ENCODE measurements at places on chromosomes 3 and 15. TPM values are rescaled to one million over a fixed set of nuclear protein-coding genes. Genes with fewer than 3 reads are reported as not detected.

- no peak for DNase-seq
Observed at GRCh38 chr3:6994081-6994668, 133.3 kb downstream of the GRM7 start.

- DNase-seq, result no peak
Observed at GRCh38 chr15:85443046-85443445, 62.6 kb downstream of the AKAP13 start.

DNA sequence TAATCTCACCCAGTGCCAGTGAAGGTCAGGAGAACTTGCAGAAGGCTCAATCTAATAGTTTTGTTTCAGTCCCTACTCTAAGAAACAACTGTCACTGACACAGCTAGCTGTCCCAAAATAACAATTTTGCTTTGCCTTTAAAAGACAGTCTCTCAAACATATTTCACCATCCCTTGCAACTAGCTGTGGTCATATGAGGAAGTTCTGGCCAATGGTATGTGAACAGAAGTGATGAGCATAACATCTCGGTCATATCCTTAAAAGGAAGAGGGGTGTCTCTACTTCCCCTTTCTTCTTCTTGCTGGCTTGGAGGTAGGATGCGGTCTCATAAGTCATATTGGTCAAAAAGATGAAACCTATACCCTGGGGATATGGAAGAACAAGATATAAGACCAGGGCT lies 198.1 kb downstream of the NEK10 start:
- DNase-seq, result no peak

DNA sequence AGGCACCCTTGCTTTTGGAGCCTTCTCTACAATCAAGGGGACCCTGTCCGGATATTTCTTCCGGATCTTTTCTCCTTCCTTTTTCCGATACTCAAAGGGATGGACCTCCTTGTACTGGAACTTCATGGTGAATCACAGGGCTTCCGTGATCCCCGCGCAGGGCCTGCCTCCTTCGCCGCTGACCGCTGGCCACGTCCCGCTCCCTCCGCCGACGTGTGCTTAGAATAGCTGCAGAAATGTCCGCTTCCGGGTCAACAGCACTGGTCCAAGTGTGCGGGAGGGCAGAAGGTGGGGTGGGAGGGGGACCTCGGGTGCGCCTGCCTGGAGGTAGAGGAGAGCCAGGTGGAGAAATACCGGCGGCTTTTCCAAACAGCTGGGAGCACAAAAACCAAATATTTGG lies 3.0 kb upstream of the ZNF774 start:
- no peak for DNase-seq

DNA sequence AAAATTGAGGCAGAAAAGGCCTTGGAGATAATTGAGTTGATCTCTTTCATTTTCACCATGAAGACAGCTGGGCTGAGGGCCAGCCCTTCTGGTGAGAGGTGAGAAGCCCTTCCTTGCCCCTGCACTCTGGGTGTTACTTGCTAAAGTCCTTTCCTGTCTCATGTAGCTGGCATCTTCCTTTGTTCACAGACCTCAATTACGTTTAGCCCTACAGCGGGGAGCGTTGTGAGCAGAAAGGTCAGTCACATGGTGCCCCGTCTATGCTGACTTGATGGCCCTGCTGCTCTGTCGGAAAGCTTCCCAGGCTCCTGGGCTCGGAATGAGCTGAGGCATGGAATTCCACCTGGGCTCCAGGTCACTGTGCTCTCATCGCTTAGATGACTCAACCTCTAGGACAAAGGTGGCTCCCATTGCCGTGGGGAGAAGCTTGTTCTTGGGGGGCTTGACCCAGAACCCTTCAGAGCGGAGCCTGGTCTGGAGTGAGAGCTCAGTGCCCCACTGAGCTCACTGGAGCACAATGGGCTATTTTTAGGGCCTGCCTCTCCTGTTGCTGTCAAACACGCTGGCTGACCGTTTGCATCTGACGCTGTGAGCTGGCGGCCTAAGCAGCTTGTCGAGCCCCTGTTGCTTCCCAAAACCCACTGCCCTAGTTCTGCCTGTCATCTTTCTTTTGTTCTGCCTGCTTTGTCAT lies 47.0 kb downstream of the RPLP1 start:
- no peak for DNase-seq

CADPS gene
- total RNA-seq, result 8.1 TPM

C3orf22 gene
- not detected for total RNA-seq

DNA sequence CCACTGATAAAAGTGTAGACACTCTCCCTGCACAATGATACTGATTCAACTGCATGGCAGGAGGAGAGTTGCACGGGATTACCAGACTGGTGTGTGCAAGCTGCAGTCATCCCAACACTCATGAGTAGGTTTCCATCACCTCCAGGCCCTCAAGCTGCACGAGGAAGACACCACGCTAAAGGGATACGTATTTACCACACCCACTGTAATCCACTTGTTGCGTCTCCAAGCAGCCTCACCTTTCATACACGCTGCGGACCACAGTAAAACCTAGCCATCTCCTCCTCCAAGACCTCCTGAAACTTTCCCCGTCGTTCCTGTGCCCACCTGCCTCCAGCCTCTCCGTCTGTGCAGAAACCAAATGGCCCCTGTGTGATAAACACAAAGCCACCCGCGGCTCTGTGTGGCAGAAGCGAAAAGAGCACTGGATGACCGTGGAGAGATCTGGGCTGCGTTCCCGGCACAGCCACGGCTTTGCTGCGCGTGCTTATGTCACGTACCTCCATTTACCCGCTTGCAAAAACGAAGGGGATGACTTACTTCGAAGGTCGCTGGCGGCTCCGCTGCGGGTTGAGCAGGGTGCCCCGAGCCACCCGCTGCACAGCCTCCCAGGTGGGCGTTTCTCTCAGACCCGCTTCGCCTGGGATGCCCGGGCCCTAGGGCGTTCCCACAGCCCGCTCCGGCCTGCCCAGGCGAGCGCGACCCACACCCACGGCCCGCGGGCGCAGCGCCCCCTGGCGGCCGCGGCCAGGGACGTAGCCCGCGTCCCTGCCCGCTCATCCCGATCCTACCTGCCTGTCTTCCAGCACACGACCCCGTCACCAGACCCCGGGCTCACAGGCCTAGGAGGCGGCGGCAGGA lies 643 bp downstream of the ABCC5 start:
- DNase-seq, result no peak

DNA sequence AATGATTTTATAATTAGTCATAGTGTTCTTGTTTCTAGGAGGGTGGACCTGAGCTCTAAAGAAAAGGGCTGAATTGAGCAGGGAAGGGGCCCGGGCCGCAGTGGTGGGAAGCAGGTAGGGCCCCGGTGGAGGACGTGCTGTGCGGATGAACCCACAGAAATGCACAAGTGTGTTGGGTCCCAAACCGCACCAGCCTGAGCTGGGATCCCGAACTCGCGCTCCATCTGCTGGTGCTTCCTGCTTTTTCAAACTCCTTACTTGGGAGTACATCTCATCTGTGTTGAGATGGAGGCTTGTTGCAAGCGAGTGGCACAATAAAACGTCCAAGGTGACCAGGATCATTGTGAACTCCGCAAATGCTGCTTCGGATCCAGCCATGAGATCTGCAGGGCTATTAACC lies 244.8 kb upstream of the IGF1R start:
- no peak for DNase-seq

SCN11A gene
- total RNA-seq, result 0.34 TPM

- DNase-seq, result no peak
Observed at GRCh38 chr3:125357032-125357658, 18.0 kb downstream of the ZNF148 start.

DNA sequence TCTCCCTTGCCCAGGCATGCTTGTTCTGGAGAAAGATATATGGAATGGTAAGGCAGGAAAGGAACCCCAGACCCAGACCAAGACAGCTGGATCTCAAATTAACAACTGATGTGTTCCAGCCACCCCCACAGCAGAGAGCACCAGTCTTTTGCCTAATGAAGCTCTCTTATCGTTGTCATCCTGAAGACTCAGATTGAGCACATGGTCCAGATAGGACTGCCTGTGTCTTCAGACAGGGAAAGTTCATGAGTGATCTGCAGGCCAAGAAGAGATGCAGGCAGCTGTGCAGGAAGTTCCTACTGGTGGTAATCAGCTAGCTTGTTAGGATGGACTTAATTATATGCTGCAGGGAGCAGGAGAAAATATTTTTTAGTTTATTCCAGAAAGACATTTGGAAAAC lies 53.3 kb downstream of the PPP2R3A start:
- DNase-seq, result no peak

MKRN2OS gene
- total RNA-seq, result not detected

DNA sequence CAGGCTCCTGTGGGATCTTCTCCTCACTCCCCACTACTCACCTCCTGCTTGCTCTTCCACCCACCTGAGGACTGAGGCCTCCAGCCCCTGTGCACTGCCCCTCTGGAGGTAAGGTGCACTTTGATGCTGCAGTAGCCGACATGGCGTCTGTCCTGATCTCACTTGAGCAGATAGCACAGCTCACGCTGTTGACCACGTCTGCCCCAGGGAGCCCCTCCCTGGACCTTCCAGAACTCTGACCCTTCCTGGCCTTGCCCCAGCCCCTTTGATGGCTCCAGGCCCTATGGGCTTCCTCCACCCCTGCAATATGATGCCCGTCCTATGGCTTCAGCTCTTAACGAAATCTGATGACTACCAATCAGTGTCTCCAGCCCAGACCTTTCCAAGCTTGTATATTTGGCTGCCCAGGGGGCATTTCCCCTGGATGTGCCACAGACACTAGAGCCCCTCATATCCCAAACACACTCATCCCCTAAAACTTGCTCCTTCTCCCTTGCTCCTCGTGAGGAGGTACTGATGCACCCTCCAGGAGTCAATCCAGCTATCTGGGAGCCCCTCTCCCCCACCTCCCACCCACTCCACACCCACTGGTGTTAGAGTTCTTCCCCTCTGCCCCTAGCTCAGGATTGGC lies 27.1 kb downstream of the KY start:
- DNase-seq, result no peak

- peak; percentile 92 for DNase-seq
Observed at GRCh38 chr3:194879991-194880939, 194.6 kb downstream of the FAM43A start.

ADAMTS9 gene
- total RNA-seq, result 45.3 TPM

ZNF660 gene
- total RNA-seq, result 2.1 TPM

DNA sequence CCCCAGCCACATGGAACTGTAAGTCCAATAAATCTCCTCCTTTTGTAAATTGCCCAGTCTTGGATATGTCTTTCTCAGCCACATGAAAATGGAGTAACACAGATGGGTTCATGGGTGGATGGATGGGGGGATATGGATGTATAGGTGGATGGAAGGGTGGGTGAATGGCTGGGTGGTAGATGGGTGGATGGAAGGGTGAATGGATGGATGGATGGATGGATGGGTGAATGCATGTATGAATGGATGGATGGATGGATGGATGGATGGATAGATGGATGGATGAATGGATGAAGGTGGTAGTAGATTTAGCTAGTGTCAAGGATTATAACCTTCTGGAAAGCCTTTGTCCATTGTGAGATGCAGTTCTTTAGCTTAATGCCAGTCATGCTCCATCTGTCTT lies 146.1 kb upstream of the ATP2B2 start:
- no peak for DNase-seq

DNA sequence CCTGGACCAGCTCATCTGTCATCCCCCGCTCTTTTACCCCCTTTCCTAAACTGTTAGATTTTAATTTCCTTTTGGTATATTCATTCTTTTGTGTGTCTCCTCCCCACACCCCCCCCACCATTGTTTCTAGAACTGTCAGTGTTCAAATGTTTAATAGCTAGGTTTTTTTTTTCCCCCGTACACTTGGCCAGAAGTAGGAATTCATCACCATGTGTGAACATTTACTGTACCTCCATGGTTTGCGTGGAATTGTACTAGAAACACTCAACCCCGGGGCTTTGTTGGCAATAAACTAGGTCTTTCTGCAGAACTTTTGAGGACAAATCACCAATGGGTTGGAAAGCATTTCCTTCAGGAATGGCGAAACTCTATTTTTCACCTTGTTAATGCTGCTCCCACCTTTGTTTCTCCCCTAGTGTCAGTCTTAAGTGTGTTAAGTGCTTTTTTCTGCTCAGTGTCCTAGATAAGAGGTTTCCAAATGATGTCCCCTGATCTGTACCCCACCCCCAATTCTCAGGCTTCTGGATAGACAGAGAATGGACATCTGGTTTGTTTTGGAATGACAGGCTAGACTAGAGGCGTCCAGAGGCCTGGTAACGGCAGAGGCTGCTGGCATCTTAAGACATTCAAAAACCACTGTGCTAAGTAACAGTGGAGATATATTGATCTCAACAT lies 76.8 kb downstream of the SMAD3 start:
- no peak for DNase-seq

GRCh38 chr3:190519886-190520285 lies 6.0 kb downstream of the IL1RAP start:
- DNase-seq, result no peak

DNA sequence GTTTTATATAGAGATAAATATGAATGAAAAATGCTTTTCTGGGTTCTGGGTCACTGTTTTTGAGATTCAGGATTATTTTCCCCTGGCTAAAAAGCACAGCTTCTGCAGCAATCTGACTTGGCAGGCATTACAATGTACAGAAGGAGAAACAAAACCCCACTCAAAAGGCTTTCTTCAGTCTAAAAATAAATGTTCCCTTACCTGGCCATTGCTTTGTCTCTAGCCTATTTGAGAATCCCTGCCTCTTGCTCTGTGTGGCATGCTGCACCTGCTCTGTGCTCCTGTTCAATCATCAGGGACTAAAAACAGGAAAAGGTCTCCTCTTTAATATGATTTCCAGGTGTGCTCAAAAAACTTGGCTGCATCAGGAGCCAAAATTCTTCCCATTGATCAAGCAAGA lies 187.4 kb upstream of the STAC start:
- no peak for DNase-seq
